Hematopoietic multipotent progenitor cell (in vitro differentiated cells): ENCODE measurements at places on chromosomes 3 and 15. TPM values are rescaled to one million over a fixed set of nuclear protein-coding genes. Genes with fewer than 3 reads are reported as not detected.

The NOX5 gene
- total RNA-seq, result under 0.01 TPM

The ANKRD34C gene
- not detected for total RNA-seq

- no peak for DNase-seq
Measured at GRCh38 chr15:40354408-40355171, 3.4 kb upstream of the DISP2 start.

The PSTPIP1 gene
- total RNA-seq, result 23.4 TPM

DNA sequence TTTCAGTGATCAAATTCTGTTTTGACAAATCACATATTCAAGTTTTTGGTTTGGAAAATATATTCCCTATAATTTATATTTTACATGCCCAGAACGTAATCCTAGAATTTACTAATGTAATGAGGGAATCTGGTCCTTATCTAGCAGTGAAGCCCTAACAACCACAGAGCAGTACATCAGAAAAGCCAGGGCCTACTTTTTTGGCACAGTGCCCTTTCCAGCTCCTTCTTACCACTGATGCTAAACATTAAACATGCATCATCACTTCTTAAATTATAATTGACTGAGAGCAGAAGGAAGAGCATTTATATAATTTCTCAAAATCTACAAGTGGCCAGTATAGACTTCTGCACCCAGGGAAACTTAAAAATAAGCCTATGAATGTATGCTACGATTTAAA, 66.7 kb downstream of the FBXL22 start:
- DNase-seq, result no peak

DNA sequence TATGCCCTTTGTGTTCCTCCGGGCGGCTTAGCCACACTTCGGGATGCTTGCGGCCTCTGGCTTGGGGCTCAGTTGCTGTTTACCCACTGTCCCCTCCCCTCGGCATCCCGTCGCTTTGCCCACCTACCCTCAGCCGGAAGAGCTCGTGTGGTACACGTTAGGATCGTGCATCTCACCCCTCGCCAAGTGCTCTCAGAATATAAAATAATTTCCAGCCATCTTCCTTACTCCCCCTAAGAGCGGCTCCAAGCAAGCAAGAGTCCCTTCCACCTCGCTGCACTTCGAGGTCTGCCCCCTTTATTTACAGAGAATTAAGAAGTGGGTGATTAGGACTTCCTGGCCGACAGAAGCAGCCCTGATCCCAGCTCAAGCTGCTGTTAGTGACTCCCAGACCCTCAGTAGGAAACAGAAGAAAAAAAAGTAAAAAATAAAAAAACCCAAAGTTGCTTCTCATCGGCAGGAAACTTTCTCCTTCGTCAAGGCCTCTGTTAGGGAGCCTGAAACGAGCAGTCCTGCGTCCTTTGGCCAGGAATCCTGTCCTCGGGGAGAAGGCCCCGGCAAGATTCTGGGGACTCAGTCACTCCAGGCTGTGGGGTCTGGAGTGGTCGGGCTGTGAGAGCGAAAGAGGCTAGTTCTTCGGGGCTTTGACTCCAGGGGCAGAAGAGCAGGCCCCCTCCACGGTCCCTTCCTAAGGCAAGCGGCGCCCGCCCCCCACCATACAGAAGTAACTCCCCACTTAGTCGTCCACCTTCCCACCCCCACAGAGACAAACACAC, 3.0 kb downstream of the MEIS2 start:
- no peak for DNase-seq

- DNase-seq, result no peak
Measured at GRCh38 chr3:66394019-66394752, 106.6 kb downstream of the LRIG1 start.

- DNase-seq, result no peak
Measured at GRCh38 chr3:66597308-66597863, 96.6 kb upstream of the LRIG1 start.

GRCh38 chr3:107911337-107912000, 179.4 kb downstream of the CD47 start:
- no peak for DNase-seq

The SPATA12 gene
- total RNA-seq, result under 0.01 TPM

DNA sequence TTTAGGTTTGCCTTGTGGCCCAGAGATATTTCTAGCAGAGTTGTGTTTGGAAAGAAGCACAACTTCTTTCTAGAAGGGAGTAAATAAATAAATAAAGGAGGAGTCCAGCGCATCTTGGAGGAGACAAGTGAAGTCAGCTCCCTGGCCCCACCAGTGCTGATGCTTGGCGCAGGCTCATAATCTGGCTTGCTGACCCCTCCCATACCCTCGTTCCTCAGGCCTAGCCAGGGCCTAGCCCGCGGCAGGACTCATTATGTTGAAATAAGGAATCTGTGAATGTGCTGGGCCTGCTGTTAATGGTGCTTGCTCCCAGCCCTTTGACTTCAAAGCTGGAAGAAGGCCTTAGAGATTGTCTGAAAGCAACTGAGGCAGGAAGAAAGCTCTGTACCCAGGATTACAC, 3.1 kb downstream of the ZNF710 start:
- DNase-seq, result no peak

GRCh38 chr3:95356764-95357501, 1294.1 kb downstream of the NSUN3 start:
- no peak for DNase-seq

The ESYT3 gene
- total RNA-seq, result 0.54 TPM

- DNase-seq, result no peak
Measured at GRCh38 chr15:66908744-66909095, 156.7 kb upstream of the SMAD3 start.

The GCNT3 gene
- total RNA-seq, result under 0.01 TPM

The C3orf85 gene
- not detected for total RNA-seq

DNA sequence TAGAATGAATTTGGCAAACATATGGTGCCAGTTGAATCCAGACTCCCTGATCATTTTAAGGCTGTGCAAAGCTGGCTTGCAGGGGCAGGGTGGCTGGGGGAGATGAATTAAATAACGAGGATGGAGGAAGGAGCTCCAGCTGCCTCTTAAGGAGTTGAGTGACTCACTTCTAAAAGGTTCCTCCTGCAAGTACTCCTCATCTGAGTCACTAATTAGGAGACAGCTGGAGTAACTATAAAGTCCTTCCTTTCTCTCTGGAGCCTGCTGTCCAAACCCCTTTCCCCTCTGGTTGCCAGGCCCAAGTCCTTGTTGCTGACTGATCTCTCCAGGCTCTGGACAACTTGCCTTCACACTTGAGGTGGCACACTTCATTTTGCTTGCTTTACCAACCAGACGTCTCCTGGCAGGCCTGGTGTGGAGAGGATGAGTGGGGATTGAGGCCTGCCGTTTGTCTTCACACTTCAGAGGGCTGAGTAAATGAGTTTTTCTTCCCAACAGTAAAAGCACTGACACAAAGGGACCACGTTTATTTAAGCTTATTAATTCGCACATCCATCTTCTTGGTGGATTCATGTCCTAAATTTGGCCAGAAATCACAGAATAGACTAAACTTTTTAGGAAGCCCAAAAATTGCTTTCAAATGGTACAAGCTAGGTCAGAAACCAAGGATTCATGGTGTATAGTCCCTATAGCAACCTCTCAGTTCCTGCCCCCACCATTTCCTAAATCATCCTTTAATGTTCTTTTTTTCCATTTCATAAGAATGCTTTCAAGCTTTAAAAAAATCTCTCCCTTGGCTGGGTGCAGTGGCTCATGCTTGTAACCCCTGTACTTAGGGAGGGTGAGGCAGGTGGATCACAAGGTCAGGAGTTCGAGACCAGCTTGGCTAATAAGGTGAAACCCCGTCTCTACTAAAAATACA, 90.5 kb upstream of the MYRIP start:
- DNase-seq, result no peak

The GOLGA8A gene
- total RNA-seq, result 21.8 TPM

DNA sequence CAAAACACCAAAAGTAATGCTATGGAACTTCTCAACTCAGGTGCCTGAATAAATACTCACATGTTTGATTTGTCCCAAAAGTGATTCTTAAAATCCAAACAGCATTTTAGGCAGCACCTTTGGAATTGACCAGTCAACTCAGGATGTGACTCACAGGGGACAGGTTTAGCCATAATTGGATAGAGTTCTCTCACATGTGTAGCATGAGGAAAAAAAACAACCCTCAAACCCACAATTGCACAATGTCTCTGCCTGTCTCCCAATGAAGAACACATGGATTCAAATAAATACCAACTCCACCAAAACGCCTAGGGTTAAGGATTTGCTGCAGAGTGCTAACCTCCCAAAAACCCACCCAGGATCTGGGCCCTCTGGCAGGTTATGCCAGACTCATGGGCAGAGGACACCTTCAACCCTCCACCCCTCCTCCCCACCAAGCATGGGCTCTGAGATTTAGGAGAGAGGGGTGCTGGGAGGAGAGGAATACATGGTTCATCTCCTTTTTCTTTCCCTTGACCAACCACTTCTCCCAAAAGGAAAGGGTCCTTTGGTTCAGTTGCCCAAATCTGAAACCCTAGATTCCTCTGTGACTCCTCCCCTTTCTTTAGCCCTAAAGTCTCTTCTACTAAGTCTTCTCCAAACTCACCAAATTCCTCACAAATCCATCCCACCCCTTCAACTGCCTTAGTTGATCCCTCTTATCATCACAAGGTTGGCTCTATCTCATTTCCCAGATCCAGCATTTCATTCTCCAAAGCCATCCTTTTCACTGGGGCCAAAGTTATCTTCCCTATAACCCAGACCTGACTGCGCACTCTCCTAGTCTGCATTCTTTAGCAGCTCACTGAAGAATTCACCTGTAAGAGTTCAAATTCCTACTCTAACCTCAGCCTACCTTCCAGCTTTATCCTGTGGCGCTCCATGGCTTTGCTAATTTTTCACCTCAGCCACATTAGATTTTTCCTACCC, 7.7 kb downstream of the RYK start:
- no peak for DNase-seq

- no peak for DNase-seq
Measured at GRCh38 chr3:180290300-180290699, 253.6 kb upstream of the PEX5L start.

The TMC3 gene
- not detected for total RNA-seq

The ATP8B4 gene
- 141 TPM for total RNA-seq

The TMCO5A gene
- total RNA-seq, result not detected

DNA sequence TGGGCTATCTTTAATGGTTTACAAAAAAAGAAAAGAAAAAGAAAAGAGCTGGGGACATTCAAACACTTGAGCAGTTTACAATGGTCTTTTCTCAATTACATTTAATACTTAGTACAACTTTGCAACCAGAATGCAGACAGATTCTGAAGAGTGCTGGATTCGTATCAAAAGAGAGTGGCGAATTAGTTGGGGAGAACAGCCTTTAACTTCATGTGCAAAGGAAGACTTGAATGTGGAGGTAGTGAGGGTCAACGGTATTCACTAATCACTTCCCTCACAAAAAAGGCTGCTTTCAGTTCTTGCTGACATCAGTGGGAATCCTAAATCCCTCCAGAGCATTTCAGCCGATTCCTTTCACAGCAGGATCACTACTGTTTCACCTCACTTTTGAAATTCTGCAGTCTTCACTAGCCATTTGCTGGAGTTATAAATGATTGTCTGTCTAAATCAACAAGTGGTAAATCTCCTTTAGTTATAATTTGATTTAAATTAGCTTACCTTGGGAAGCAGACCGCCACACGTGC, 323.0 kb upstream of the SEMA6D start:
- DNase-seq, result no peak

DNA sequence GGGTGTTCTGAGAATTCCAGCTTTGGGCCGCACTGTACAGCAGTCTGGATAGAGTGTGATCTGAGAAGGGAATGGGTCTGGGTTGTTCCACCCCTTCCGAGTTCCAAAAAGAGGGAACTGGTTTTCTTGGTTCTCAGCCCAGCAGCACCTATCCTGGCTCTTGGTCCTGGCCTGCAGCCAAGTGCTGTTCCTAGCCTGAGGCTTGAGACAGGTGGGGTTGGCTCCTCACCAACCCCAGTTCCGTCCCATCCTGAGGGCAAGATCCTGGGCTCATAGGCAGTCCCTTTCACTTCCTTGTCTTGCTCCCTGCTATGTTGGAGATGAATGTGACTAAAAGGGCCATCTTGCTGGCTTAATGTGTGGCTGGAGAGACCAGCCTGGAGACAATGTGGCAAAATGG, 15.2 kb downstream of the IVD start:
- DNase-seq, result no peak

GRCh38 chr3:50371133-50371685, 11.9 kb upstream of the TMEM115 start:
- DNase-seq, result no peak

The FGF7 gene
- total RNA-seq, result under 0.01 TPM

GRCh38 chr3:188439080-188439479, 285.1 kb downstream of the LPP start:
- DNase-seq, result no peak

DNA sequence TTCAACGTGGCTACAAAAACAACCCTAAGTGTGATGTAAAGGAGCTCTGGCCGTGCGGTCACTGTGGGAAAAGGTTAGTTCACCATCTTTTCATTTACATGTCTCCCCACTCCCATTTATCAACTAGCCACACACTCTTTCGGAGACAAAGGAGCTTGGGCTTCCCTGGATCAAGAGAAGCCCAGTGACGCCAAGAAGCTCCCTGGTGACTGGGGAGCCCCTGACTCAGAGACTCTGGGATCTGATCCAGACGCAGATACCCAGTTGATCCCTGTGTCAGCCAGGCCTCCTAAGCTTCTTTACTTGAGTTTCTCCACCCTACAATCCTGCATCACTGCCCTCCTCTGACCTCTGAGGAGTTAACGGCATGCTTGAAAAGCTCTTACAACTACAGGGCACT, 43.9 kb downstream of the HEG1 start:
- no peak for DNase-seq

DNA sequence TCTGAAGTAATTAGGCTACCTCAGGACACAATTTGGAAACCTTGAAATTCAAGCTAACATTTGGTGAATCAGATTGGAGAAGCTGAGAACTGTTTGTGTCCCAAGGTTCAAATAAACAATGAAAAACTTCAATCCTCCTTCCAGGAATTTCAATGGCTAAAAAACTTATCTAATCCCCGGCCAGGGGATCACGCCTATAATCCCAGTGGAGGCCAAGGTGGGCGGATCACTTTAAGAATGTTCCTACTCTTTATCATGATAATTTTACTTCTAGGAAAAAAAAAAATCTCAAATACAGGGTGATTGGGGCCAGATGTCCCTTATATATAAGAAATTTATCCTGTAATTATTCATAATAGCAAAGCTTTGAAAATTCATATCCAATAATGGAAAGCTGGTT, 139.0 kb downstream of the CPNE4 start:
- DNase-seq, result no peak

GRCh38 chr15:63971427-63971805, 74.9 kb downstream of the DAPK2 start:
- no peak for DNase-seq

DNA sequence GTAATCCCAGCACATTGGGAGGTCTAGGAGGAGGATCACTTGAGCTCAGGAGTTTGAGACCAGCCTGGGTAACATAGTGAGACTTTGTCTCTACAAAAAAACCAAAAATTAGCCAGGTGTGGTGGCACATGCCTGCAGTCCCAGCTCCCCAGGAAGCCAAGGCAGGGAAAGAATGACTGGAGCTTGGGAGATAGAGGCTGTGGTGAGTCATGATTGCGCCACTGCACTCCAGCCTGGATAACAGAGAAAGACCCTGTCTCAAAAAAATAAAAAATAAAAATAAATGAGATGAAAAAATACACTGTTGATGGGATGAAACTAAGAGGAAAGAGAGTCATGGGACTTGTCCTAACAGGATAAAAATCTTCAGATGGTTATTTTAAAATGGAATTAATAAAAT, 137.6 kb downstream of the IMPG2 start:
- no peak for DNase-seq

The RHOV gene
- total RNA-seq, result 0.27 TPM
